Stimulated activated CD4-positive, alpha-beta T cell treated with anti-CD3 and anti-CD28 coated beads, TNF-alpha, amount 100 ng/mL, for 1 hour (primary cell): ENCODE measurements at places on chromosomes 7 and 10.
A peak's percentile ranks its signal among the peaks of the same experiment; 100 is the strongest.

- no peak for DNase-seq
Observed at GRCh38 chr7:8236780-8237407, 25.1 kb downstream of the ICA1 start.

DNA sequence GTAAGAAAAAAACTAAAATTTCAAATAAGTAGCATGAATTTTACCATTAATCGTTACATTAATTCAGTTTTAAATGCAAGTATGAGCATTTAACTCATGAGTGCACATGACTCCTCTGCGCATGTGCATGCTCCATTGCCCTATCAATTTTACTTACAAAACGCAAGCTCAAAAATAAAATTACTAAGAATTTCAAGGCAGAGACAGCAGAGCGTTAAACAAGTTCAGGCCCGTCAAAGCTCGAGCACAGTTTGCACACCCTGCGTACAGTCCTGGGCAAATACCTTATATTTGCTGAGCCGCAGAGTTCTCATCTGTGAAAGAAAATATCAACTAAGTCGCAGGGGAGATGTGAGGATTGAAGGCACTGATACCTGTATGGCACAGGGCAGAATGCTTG lies 373.6 kb downstream of the BBS9 start:
- DNase-seq, result no peak

DNA sequence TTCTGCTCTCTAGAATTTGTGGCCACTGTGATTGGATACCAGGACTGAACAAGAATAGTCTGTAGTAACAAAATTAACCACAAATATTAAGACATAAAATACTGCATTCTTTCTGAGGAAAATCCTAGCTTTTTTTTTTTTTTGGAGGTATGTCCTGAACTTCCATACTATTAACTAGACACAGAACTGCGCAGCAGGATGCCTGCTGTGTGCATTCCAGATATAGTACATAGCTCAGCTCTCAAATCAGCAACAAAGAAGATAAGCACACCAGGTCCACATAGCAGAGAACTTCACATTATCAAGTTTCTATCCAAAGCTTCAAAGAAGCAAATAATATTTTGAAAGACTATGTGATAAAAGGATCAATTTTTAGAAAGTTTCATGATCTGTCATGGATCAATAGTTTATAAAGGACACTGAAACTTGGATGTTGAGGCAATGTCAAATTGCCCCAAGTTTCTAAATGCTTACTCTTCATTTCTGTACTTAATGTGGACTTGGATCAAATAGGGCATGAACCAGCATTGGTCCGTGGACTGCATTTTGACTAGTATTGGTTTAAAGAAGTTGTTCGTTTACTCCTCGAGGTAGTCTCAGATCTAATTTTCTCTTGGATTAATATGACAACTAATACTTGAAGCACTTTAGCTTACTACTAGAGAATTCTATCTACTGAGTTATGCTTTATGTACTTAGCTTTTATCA lies 15.4 kb downstream of the NAMPT start:
- no peak for DNase-seq

DNA sequence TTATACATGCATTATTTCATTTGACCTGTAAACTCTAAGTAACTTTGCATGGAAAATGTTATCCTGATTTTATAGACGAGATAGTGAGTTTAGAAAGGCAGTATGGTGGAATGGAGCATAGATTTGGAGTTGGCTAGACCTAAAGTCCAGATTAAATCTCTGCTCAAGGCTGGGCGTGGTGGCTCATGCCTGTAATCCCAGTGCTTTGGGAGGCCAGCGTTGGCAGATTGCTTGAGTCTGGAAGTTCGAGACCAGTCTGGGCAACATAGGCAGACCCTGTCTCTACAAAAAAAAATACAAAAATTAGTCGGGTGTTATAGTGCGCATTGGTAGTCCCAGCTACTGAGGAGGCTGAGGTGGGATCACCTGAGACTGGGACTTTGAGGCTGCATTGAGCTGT lies 9.4 kb downstream of the PTEN start:
- no peak for DNase-seq

GRCh38 chr10:12448729-12449391 lies 99.5 kb downstream of the CAMK1D start:
- peak; percentile 32 for DNase-seq

DNA sequence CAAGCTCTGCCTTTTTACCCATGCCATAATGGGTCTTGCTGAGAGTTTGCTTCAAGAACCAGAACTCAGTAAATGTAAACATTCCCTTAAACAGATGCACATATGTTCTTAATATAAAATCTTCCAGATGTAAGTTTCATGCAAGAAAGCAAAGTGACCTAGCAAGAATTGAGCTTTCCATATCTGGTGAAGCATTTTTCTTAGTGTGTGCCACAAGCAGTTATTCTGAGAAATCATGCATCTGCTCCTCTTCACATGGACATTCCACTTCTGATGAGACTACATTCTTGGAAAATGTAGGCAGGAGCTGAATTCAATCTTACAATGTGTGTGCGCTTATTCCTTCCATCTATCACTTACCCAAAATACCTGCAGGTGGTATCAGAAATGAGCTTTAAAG lies 227.8 kb upstream of the LRRTM3 start:
- DNase-seq, result no peak

DNA sequence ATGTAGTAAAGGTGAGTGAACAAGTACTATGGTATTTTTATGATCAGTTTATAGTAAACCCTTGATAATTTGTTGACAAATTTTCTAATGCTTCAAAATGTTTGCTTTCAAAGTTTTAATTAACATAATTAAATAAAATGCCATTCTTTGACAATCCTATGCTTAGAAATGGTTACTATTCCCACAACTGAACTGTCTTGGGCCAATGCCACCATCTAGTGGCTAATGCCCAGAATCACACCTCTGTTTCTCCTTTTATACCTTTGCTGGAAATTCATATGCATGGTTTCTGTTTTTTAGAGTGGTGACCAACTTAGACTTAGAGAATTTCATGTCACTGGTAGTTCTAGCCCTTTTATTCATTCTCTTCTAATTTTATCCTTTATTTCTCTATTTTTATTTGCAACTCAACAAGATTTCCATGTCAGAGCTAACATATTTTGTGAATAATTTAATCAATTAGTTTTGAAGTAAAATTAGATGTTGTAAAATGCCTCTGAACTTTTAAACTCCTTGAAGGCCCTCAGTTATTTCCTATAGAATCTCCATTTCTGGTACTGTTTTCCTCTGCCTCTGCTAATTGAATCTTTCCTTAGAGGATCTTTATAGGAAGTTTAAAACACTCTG lies 31.1 kb downstream of the PCGF5 start:
- no peak for DNase-seq

GRCh38 chr10:120667276-120667675 lies 183.9 kb upstream of the WDR11 start:
- DNase-seq, result no peak

- no peak for DNase-seq
Observed at GRCh38 chr7:86788948-86789347, 145.2 kb downstream of the GRM3 start.

GRCh38 chr7:35993676-35994606 lies 159.1 kb upstream of the EEPD1 start:
- DNase-seq, result no peak

GRCh38 chr7:47354071-47354470 lies 227.8 kb downstream of the TNS3 start:
- DNase-seq, result no peak

DNA sequence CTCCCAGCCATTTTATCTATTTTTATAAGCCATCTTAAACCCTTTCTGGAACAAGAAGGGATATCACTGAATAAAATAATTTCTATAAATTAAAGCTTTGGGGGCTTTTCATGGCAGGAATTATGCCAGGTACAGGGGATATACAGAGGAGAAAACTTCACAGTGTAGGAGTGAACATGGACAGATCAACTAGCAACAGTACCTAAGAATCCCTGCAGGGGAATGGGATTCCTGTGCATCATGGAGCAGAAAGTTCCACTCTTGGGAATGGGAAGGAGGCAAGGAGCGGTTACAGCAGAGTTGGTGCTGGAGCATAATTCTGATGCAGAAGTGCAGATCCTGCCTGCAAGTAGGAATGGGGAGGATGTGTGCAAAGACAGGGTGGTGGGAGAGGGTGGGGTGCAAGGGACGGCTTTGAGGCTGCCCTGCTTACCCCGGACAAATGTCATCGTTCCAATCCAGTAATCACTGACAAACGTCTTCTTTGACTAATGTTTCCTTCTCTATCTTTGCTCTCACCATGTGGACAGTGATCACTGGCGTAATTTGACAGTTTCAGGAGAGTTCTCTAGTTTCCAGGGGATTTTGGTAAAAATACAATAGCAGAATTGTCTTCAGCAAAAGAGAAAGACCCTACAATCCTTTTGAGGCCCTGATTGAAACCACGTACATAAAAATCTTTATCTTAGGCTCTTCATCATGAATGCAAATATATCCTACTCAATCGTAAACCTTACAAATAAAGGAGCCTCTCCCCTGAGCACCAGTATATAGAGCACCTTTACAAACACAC lies 196.7 kb downstream of the HECW1 start:
- DNase-seq, result no peak

- DNase-seq, result no peak
Observed at GRCh38 chr7:33854178-33854577, 51.2 kb upstream of the BMPER start.

- no peak for DNase-seq
Observed at GRCh38 chr10:48776005-48776522, 91.4 kb downstream of the WDFY4 start.
